HL-60 (cell line): ENCODE measurements at places on chromosomes 13 and 19.

- DNase-seq: no peak
Measured at GRCh38 chr13:50682966-50683365, 160.5 kb downstream of the DLEU7 start.

- DNase-seq: no peak
Measured at GRCh38 chr13:102709536-102709935, 14.7 kb upstream of the METTL21C start.

DNA sequence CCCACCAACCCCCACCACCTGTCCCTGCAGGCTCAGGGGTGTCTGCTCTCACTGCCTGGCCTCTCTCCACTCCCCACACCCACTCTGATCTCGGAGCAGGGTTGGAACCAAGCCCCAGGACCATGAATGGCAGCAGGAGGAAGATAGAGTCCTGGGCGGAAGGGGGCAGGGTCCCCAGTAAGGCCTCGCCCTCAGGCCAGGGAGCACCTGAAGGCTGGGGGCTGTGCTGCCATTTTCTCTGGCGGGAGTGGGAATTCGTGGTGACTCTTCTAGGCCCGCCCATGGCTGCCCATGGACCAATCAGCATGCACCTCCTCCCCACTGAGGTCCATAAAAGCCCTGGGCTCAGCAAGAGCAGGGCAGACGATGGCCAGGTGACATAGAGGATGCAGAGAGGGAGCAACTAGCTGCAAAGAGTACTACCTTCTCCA, 25.0 kb downstream of the KBTBD6 start:
- no peak for DNase-seq

DNA sequence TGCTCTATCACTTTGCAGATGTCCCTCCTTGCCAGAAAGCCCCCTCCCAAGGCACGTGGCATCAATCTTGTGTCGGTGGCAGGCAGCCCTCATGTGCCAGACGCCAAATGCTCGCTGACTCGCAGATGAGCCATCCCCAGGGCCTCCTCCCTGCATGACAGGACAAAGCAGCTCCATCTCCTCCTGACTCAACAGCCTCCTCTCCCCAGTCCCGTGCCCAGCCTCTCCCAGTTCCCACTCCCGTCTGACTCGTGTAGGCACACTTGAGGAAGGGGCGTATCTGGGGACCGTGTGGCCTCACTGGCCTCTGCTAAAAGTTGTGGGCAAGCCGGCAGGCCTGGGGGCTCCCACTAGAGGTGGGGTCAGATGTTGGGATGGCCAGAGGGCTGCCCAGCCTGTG, 133.6 kb downstream of the STK24 start:
- no peak for DNase-seq

GRCh38 chr19:1045247-1045603, 5.3 kb downstream of the ABCA7 start:
- DNase-seq: no peak

DNA sequence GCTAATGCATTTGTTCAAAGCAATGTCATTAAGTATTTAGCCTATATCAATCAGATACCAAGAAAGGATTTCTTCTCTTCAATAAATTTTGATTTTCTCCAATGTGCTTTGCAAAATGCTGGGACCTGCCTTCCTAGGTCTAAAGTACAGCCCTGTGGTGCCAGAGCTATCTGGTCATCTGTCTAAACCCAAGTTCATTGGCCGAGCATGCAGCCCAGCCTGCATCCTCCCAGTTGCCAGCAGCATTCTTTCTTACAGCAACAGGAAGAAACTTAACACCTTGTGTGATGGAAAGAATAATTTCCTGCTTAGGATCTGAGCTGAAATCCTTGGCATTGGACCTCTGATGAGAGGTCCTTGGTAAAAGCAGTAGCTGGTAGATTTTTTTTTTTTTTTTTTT, 310.0 kb downstream of the RBM26 start:
- no peak for DNase-seq

- DNase-seq: no peak
Measured at GRCh38 chr13:29073755-29074154, 253.6 kb downstream of the MTUS2 start.

DNA sequence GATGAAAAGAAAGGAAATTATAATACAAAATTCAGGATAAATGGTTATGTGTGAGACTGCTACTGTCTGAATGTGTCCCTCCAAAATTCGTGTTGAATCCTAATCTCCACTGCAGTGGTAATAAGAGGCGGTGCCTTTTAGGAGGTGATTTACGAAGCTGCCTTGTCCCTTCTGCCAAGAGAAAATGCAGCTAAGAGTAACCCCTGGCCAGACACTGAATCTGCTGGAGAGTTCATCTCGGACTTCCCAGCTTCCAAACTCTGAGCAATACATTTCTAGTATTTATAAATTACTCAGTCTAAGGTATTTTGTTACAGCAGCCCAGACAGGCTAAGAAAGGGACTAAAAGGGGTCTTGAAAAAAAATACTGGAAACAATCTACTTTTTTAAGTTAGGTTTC, 152.6 kb downstream of the KLF12 start:
- DNase-seq: no peak

DNA sequence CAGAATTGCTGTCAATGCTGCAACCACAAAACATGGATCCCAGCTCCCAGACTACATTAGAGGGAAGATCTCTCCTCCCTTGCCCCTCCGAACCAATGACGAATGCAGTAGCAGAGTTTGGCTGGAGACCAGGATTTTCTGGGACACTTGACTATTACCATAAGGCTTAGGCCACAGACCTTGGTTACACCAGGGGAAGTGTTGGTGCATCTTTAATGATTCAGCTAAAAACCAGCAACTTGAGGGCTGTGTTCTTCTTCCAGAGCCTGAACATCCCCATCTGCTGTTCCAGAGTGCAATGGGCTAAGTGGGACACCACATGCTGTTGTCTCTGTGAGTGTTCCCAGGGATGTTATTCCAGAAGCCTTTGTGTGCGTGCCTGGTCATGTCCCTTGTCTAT, 528.2 kb downstream of the LMO7 start:
- DNase-seq: no peak

DNA sequence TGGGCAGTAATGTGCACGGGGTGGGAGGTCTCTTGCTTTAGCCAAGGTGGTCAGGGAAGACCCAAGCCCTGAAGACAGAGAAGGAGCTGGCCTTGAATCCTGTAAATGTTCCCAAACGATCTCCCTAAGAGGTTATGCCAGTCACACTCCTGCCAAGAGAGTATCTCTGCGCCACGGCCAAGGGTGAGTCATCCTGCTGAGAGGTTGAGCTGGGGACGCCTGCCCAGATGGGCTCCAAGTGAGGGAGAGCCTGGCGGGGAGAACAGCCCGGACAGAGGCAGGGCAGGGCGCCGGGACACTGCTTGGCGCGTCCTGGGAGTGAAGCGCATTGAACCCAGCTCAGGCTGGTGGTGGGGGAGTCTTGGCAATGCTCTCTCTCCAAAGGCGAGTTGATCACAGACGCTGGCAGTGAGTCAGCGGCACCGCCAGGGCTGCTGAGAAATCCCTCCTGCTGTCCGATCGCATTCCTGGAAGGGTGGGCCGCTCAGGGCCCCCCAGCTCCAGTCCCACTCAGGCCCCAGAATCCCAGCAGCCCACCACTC, 16.4 kb downstream of the SULT2B1 start:
- DNase-seq: no peak

- DNase-seq: peak; percentile 55
Measured at GRCh38 chr19:13163609-13164342, 13.6 kb downstream of the IER2 start.

DNA sequence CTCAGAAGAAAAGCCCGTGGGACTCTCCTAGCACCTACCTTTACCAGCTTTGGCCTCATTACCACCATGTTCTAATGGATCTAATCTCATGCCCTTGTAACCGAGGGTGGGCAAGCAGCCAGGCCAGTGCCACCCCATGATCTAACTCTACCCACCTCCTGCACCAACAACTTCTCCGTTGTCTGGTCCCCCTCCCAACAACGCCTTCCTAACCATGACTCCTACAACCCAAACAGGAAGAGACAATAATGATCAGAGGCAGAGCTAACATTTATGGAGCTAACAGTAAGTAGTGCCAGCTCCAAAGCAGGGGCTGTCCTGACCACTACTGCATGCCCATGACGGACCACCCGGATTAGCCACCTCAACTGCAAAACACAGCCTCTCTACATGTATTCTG, 3.5 kb downstream of the USP12 start:
- no peak for DNase-seq

DNA sequence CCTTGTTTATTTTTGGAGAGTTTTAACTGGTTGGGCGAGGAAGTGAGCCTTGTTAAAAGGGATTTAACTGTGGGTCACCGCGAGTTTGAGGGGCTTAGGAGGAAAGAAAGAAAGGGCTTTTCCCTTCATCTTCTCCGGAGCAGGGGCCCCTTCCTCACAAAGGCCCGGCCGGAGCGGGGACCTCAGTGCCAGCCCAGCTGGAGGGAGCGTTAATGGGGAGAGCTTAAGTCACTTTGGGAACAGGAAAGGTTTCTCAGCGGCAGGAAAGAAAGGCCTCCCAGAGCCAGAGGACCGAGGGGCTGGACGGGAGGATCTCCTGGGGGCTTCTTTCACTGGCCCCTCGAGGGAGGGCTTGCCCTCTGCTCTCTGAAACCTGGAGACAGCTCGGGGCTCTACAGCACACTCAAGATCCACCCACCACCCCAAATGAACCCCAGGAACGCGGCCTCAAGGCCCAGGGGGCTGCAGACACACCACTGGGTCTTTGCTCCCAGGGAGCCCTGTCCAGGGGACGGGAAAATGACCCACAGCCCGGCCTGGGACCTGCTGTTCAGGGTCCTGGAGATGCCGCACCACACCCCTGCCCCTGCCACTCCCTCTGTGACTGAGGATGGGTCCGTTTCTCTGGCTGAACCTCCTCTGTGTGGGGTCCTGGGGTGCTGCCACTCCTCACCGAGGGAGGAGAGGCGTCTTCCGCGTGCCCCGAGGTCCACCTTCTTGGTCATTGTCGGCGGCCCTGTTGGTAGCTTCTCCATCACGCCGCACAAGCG, 128.3 kb downstream of the URI1 start:
- no peak for DNase-seq

DNA sequence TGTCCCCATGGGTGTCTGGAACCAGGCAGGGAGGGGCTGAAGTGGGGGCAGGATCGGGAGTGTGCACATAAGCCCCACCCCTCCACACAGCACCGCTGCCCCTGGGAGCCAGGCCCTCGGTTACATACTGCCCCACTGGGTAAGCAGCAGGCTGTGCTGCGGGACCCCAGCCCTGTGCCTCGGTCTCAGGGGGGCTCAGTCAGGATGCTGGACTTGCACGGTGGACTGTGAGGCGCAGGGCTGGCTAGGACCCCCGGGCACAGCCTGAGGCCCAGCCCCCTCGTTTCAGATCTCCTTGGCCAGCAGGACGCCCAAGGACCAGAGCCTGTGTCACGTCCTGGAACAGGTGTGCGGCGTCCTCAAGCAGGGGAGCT, 16.3 kb downstream of the MPND start:
- no peak for DNase-seq

DNA sequence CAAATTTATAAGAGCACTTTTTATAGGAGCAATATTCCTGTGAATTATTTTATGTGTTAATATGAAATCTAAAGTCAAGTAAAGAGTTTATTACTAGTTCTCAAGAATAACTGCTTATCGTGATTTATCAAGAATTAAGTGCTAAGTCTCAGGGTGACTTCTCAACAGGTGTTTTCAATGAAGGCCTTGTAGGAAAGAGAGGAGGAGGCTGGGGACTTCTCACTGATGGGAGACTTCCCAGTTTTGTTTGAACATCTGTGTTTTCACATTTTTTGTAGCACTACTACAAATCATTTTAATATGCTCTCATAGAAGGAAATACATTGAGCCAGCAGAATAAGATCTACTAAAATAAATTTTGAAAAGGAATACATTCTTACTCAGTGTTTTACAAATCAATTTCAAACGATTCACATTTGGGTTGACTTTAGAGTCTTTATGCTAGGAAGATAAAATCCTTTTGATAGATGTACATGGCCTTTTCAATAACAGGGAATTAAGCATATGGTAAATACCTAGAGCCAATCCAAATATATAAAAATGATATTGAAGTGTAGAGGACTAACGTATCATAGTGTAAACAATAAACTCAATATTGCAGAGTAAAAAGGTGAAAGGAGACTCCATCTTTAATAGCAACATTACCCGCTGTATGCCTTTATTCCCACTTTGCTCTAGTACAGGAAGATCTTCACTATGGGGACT, 6.8 kb downstream of the PCDH17 start:
- DNase-seq: no peak

GRCh38 chr13:38883783-38884182, 106.8 kb downstream of the STOML3 start:
- no peak for DNase-seq
